ENCODE measurements at places on chromosomes 3 and 15.

GRCh38 chr15:77698481-77698880 lies 65.8 kb upstream of the LINGO1 start:
- no peak for DNase-seq

- DNase-seq: peak; percentile 2
These were observed 63.8 kb downstream of the GJD2 start for GRCh38 chr15:34691034-34691433.

DNA sequence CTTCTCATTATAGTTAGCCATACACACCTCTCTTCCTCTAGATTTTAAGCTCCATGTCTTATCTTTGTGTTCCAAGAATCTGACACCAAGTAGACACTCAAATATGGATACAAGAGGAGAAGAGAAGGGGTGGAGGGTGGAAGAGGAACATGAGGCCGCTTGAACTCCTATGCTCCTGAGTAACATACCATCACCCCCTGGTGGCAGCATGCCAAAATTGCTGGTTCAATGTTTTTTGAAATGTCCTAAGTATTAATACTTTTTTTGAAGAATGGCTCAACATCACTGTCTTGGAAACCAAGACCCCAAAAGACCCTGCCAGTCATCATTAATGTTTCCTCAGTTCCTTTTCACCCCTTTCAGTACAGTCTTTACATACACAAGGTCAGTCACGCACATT lies 71.8 kb upstream of the HACD2 start:
- DNase-seq: no peak

- no peak for DNase-seq
These were observed 48.8 kb upstream of the MEIS2 start for GRCh38 chr15:37149146-37149545.

DNA sequence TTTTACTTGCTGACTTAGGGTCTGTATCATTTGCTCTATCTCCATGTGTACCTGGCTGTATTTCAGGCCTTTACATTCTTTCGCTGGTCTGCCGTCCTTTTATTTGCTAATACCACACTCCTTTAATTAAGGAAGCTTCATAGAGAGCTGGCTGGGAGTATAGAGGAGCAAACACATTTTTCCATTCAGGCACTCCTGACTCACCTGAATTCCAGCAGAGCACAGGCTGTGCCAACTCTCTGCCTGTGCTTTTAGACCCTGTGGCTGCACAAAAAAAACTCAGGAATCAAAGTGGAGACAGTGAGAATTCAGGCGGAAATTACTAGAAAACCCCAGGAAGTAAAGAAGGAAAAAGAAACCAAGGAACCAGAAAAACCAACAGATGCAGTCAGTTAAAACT lies 29.0 kb upstream of the ATP10A start:
- DNase-seq: no peak

GRCh38 chr3:37249717-37250116 lies 75.3 kb upstream of the LRRFIP2 start:
- DNase-seq: no peak

GRCh38 chr15:44300572-44300971 lies 12.1 kb downstream of the GOLM2 start:
- no peak for DNase-seq

- peak; percentile 12 for DNase-seq
These were observed 45.9 kb downstream of the RNF13 start for GRCh38 chr3:149858911-149859310.

- peak; percentile 38 for DNase-seq
These were observed 4.1 kb upstream of the CLASP2 start for GRCh38 chr3:33722191-33722590.

DNA sequence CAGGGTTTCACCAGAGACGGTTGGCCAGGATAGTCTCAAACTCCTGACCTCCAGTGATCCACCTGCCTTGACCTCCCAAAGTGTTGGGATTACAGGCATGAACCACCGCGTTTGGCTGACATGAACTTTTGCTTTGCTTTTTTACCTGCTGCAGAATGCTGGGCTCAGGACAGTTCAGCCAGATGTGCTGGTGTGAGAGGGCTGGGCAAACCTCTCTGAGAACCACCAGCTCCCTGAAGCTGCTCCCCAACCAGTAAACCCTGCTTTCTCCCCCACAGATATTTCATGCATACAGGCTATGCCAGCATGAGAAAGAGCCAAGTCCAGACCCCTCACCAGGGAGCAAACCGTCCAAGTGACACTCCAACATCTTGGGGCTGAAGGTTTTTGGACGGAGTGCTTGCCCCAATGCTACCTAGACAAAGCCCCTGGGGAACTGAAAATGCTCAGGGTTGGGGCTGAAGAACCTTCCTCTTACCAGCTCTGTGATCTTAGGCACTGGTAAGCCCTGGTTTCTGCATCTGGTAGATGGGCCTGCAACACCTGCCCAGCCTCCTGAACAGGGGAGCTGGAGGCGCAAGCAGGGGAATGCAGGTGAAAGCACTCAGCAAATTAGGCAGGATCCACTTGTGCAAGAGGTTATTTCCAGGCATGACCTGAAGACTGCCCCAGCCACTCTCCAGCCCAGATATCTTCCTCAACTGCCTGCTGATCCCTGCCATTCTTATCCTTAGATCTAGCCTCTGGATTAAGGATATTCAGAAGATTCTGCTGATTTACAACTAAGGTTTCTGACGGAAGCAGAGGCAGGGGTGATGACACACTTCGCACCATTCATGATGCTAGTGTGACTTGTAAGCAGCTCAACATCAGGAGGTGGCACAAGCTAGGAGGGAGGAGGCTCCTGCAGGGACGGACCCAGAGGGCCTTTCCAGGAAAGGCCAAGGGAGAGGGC lies 78.8 kb downstream of the TLE3 start:
- no peak for DNase-seq

Data from mesenchymal stem cell (in vitro differentiated cells and primary cell).